ENCODE measurements at places on chromosomes 7 and 10.
A peak's percentile ranks its signal among the peaks of the same experiment; 100 is the strongest.

DNA sequence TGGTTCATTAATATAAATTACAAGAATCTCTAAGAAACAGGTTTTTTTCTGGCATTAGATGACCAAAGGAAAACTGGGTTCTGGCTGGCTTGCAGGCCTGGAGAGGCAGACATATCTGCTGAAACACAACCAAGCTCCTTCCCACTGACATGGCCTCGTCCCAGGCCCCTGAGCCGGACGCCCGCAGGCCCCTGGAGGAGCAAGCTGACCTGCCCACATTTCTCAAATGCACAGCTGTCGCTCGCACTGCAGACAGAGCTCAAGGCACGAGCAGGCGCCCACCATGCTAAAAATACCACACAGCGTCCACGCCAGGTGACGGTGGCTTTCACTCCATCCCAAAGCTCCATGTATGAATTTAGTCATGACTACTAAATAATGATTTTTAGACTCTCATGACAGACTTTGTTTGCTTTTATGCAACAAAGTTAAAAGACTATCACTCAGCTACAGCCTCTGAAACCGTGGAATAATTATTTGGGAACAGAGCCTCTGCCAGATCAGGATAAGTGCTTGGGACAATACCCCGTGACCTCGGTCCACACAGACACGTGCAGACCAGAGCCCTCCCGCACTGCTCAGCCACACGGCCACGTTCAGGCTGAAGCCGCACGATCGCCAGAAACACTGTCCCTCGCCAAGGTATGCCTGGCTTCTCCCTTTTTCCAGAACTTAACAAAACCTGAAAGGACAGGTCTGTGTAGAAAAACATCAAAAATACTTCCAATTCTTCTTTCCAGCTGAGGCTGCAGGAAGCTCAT is 71.1 kb downstream of the DIP2C start:
- DNase-seq: no peak

GRCh38 chr7:133207687-133208086 is 45.2 kb upstream of the EXOC4 start:
- peak; percentile 15 for DNase-seq

DNA sequence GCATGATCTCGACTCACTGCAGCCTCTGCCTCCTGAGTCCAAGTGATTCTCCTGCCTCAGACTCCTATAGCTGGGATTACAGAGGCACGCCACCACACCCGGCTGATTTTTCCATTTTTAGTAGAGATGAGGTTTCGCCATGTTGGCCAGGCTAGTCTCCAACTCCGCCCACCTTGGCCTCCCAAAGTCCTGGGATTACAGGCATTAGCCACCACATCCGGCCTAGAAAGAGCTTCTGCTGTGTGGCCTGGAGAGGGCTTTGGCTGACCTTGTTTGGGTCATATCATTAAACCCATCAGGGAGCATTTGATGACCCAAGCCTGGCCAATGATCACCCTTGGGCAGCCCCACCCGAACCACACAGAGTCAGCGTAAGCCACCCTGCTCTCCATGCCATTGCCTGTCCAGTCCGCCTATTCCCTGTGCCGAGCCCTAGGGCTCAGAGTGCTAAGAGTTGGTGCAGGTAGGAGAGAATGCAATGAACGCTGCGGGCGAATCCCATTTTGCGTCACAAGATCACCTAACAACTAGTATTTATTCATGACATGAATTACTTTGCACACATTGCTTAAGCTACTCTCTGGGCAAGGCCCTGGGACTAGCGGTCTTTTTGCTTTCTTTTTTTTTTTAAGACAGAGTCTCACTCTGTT is 22.3 kb upstream of the GDI2 start:
- DNase-seq: no peak

DNA sequence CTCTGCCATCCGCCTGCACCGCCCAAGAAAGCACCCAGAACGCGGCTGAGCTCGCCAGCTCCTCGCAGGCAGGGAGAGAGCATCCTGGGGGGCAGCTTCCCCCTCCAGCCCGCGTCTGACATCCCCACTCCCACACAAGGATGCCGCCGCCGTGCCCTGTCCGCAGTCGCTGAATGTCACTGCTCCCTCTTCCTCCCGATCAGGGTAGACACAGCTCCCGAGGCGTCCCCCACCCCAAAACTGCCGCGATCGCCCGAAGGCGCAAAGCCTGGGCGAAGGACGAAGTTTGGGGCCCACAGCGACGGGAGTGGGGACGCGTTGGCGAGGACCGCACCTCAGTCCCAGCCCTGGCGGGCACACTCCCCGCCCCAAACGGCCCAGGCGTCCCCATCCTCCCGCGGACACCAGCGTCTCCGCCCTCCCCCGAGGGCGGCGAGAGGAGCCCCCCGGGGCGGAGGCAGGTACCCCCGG is 1.5 kb upstream of the KAT6B start:
- peak; percentile 14 for DNase-seq

DNA sequence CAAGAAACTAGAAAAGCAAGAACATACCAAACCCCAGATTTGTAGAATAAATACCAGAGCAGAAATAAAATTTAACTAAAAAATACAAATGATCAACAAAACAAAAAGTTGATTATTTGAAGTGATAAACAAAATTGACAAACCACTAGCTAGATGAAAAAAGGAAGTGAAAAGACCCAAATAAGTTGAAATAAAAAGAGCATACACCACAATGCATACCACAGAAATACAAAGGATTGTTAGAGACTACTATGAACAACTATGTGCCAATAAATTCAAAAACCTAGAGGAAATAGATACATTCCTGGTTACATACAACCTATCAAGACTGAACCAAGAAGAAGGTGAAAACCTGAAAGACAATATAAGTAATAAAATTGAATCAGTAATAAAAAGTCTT is 333.4 kb downstream of the SH2D4B start:
- DNase-seq: no peak

DNA sequence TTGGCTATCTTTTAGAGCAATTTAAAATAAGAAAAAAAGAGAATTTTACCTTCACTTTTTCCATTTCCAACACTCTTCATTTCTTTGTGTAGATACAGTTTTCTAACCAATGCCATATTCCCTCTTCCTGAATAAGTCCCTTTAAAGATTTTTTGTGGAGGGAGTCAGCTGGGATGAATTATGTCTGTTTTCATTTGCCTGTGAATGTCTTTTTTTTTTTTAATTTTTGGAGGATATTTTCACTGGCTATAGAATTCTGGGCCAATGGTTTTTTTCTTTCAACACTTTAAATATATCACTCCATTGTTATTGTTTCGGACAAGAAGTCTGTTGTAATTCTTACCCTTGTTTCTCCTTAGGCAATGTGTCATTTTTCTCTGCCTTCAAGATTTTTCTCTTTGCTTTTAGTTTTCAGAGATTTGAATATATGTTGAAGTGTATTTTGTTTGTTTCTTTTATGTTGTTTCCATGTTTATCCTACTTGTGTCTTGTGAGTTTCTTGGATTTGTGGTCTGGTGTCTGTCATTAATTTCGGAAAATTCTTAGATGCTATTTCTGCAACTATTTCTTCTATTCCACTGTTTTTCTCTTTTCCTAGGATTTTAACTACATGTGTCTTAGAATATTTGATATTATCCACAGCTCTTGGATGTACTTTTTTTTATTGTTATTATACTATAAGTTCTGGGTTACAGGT is 20.0 kb upstream of the CXCL12 start:
- DNase-seq: no peak

DNA sequence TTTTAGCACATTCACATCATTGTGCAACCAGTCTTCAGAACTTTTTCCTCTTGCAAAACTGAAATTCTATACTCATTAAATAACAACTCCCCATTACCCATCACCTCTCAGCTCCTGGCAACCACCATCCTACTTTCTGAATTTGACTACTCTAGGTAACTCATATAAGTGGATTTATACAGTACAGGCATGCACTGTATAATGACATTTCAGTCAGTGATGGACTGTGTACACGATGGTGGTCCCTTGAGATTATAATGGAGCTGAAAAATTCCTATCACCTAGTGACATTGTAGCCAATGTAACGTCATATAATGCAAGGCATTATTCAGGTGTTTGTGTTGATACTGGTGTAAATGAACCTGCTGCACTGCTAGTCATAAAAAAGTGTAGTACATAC is 60.1 kb downstream of the BTRC start:
- no peak for DNase-seq

DNA sequence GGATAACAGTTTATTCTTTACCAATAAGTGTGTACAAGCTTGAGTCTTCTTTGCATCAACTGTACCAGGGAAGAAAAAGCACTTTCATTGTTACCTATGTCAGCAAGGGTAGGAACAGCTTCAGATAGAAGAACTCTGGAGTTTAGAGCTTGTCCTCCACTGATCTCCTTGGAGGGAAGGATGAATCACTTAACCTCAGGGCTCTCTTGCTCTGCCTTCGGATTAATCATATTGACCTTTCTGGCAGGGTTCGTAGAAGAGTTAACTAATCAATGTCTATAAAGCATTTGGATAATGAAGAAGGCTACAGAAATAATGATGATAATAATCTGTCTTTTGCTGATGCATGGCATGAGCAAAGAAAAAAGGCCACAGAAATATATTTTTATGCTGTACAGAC is 339.5 kb upstream of the TPK1 start:
- no peak for DNase-seq

DNA sequence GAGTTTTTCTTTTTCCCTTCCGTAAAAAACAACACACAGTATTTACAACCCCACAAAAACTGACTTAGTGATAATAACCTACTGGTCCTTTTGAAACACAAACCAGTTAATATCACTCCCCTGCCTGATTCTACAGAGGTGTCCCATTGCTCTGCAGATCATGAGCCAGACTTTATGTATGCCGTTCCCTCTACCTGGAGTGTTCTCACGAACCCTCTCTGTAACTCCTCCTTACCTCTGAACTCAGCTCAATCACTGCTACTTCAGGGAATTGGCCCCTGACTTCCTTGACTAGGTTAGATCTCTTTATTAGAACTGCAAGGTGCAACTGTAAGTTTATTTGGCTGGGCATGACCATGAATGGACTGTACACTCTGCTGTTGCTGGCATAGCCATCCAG is 1.6 kb upstream of the LGI1 start:
- DNase-seq: no peak

DNA sequence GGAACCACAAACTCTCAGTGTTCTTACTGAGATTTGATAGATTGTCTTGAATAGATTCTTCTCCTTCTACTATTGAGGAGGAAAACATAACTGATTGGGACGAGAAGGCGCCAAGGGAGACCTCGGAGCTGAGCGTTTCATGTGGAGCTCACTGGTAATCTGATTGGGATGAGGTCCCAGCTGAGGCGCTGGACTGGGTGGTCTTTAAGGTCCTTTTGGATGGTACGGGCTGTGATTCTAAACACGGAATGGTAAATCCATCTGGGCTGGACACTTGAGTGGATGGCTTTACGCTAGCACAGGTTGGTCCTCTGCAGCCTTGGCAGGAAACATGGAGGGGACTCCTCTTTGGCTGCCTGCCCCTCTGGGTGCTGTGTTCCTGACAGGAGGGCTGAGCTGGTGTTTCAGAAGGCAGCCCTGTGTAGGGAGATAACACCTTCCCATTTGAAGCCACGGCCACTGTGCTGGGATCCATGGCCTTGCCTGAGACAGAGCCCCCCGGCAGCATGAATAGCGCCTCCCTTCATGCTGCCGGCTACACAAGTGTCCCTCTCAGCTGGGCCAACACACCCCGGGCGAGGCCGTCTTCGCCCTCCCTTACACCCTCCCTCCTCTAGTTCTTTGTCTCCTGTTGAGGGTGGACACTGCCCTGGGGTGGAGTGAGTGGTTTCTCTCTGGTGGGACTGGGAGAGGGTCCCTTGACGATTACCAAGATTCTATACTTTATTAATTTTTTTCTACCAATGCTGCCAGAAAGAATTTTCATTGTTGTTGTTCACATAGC is 203.2 kb upstream of the SHH start:
- DNase-seq: no peak

DNA sequence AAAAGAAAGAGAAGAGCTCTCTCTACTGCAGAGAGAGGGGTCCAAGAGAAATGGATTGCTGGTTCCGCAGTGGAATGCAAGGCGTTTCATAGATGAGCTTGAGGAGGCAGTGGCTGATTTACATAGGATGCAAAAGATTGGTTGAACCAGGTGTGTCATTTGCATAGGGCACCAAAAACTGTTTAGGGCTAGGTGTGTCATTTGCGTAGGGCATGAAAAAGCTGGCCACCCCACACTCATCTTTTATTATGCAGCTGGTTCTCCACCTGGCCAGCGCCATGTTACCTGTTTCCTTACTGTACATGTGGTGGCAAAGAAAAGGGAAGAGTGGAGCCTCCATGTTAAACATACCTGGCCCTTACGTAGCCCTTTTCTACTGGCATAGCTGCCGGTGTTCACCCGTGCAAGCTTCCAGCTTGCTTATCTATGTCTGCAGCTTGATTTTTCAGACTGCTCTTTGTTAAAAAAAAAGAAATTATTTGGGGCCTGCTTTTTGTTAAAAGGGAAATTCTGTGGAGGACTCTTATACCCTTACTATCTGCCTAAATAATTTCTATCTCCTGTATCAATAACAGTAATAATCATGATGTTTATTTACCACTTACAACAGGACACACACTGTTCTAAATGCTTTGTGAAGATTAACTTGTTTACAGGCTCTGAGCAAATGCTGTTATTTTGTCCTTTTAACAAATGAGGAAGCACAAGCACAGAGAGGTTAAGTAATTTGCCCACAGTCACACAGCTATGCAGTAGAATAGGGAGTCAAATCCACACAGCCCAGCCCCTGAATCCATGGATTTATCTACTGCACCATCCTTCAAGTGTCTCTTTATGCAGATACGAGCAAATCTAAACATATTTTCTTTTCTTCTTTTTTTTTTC is 33.3 kb downstream of the CASP7 start:
- DNase-seq: no peak

DNA sequence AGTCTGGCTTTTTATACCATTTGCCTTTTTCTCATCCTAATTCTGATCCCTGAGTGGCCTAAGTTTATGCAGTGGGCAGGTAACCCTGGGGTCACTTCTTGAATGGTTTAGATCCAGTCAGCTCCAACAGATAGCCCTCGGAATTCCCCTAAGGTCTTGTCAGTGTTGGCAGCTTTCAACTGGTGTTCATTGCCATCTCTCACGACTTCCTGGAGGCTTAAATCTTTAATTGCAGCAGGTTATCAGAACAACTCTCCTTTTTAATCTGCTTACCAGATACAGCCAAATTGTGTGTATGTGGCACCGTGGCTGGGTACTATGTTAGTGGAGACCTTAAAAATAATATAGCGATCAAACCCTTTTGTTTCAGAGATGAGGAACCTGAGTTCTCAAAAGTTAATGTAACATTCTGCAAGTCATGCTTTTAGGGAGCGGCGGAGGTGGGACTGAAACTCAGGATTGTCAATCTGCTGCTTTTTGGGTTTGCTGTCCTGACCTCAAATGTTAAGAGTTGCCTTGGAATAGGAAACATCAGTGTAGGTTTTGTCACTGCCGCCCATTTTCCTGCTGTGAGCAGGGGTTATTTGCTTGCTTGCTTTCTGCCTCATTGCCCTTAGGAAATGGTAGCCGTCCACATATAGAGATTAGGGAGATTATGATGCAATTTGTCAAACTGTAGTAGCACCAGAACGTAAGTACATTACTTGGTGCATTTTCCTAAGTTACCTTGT is 818 bp downstream of the DLD start:
- peak; percentile 29 for DNase-seq

GRCh38 chr7:122402235-122402634 is 97.7 kb upstream of the FEZF1 start:
- no peak for DNase-seq
